Activated CD8-positive, alpha-beta memory T cell treated with anti-CD3 and anti-CD28 coated beads for 1 hour (primary cell): ENCODE measurements at places on chromosomes 3 and 15.

- no peak for DNase-seq
Measured at GRCh38 chr3:68089572-68090011, 435.2 kb upstream of the SUCLG2 start.

DNA sequence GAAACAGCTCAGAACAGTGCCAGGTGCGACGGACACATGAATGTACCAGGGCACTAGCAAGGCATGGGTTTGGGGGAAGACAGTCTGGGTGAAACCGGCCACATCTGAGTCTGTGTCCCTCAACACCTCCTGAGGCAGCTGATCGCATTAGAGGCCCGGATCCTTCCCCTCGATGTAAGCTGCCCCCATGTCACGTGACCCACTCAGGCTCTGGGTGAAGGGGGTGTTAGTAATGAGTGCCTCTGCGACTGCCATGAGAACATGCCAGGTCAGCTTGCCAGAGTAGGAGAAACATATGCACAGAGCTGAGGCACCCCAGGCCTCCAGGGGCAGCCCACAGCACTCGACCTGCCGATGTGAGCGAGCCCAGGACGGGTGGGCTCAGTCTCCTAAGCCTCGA, 29.7 kb downstream of the PRR23E start:
- no peak for DNase-seq

GRCh38 chr3:59654123-59654479, 604.3 kb upstream of the CFAP20DC start:
- no peak for DNase-seq

GRCh38 chr3:140917772-140918171, 23.9 kb upstream of the SLC25A36 start:
- DNase-seq, result no peak

DNA sequence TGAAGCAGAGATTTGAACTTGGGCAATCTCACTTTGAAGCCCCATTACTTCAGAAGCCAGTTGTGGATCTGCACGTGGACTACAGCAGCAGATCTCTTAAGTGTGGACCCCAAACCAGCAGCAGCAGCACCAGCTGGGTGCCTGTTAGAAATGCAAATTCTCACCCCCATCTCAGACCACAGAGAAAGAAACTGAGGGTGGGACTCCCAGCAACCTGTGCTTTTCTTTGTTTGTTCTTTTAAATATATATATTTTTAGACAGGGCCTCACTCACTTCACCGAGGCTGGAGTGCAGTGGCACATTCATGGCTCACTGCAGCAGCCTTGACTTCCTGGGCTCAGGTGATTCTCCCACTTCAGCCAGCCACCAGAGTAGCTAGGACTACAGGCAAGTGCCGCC, 53.2 kb downstream of the SLTM start:
- DNase-seq, result no peak

DNA sequence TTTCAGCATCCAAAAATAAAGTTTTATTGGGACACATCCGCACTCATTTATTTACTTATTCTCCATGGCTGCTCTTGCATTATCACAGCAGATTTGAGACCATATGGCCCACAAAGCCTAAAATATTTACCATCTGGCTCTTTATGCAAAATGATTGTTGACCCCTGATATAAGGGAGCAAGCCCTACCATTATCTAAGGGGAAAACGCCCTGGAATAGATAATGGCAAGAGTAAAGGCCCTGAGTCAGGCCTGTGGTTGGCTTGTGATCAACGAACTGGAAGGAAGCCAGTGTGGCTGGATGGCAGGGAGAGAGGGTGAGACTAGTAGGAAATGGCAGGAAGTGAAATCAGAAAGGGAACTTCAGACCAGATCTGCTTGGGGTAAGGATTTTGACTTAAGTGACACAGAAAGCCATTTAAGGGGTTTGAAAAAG, 24.6 kb upstream of the DMXL2 start:
- no peak for DNase-seq

- no peak for DNase-seq
Measured at GRCh38 chr3:4533489-4534443, 40.6 kb downstream of the ITPR1 start.

DNA sequence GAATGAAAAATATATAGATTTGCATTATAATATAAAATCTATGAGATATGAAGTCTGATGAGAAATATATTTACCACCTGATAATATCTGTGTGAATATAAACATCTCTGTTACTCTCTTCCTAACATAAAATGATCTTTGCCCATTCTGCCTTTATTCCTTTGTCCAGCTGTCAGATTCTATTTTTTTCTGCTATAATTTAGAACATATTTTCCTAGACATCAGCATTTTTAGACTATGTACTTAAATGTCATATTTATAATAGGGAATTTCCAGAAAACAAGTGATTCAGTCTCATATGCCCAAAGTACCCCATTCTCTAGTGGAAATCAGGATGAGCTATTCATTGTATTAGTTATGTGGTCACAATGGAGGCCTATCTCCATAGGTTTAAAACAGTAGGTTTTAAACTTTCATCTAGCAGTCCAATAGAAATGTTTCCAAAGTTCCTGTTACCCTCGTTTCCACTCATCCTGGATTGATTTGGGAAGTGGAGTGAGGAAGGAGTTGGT, 83.3 kb downstream of the FILIP1L start:
- DNase-seq, result no peak

DNA sequence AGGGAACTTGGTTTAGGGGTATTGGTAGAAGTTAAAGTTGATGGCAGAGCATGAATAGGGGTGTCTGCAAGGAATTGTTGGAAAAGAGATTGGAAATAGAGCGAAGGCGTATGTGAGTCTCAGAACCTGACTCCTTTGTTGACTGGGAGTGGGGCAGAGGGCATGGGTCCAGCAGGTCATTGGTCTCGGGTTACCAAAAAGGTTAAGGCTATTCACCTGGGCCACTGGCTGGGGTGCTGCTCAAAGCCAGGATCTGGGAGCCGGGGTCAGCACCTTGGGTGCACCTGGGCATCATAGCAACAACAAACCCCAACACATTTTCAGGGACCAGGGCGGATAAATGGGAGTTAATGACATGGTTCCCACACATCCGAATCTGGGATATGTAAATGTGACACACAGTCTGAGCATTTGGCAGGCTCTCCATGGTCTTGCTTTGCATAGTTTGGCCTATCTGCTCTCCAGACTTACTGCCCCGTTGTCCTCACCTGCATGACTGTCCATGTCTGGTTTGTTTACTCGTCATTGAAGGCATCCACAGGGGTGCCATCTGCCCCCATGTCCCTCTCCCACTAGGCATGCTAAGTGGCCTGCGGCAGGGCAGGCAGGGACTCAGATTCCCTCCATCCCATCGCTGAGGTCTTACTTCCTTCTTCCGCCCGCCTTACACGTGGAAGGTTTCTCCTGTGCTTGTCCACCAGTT, 10.1 kb downstream of the KLF13 start:
- no peak for DNase-seq
